ENCODE measurements at places on chromosomes 1 and 21.

GRCh38 chr1:220809187-220809550 lies 22.5 kb downstream of the MTARC1 start:
- DNase-seq: no peak

GRCh38 chr1:107264561-107264960 lies 123.7 kb downstream of the NTNG1 start:
- no peak for DNase-seq

GRCh38 chr21:26332867-26333266 lies 162.3 kb upstream of the APP start:
- no peak for DNase-seq

- DNase-seq: no peak
These were observed 201.7 kb downstream of the FGGY start for GRCh38 chr1:59498640-59499039.

DNA sequence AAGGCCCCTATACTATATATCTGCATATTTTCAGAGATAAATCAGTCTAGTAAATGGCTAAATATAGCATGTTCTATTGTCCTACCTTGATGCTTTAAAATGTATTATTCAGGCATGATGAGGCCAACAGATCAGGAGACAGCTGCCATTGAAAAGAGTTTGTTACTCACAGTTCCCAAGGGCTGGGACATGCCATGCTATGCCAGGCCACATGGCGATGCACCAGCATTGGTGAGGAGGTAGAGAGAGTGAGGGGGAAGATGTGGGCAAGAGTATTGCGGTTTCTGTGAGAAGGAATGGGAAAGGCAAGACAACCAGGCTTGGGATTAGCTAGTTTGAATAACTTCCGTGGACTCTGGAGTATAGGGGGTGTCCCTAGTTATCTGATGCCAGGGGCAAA lies 316.5 kb downstream of the DISC1 start:
- DNase-seq: no peak

- DNase-seq: no peak
These were observed 24.0 kb upstream of the QSOX1 start for GRCh38 chr1:180130651-180131050.

DNA sequence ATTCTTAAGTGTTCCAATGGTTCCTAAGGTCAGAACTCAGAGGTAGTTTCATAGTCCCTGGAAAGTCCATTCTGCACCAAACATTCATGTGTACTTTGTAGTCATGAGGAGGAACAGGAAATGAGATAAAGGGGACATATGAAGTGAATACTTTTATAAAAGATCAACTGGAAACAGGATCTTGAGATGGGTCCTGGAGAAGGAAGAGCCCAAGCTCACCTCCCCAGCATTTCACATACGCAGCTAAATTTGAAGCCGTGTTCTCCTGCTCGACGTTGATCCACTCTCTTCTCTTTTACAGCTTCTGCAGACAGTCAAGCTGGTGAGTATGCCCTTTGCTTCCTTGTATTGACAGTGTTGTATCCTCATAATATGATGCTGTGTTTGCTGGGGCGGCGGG lies 429 bp downstream of the FCGR2A start:
- no peak for DNase-seq

- no peak for DNase-seq
These were observed 34.1 kb upstream of the RUNX1 start for GRCh38 chr21:35083246-35083645.

GRCh38 chr1:209871006-209871405 lies 43.2 kb downstream of the UTP25 start:
- DNase-seq: no peak

DNA sequence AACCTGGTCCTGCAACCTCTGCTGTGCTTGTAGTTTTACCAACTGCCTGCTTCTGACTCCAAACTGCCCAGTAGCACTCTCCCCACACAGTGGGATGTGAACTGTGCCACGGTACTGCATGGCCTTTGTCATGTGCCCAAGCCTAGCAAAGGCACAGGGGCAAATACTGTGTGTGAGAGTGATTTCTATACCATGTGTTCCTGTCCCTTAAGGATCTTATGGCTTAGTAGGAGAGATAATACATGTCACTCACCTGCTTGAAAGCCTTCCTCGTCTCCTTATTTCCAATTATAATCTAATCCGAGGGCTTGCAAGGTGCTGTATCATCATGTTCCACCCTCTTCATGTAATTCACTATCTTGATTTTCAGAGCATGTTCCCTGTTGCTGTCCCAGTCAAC lies 51.3 kb downstream of the UBE4B start:
- DNase-seq: no peak

DNA sequence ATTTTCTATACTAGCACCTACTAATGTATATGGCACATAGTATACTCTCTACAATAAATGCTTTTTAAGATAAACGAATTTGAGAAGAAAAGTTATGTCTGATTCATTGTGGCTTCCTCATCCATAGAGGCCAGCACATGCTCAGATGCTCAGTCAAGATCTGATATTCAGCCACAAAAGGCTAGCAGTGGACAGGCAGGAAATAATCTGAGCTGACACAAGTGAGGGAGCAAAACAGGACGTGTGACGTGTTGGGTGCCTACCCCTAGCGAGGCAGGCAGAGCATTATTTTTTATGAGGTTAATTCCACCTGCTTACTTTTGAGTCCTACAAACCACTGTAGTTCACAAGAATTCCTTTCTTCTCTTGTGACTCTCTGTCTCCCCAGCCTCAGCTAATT lies 550.9 kb downstream of the SMYD3 start:
- DNase-seq: no peak

- DNase-seq: no peak
These were observed 812 bp downstream of the CACHD1 start for GRCh38 chr1:64470665-64471217.

DNA sequence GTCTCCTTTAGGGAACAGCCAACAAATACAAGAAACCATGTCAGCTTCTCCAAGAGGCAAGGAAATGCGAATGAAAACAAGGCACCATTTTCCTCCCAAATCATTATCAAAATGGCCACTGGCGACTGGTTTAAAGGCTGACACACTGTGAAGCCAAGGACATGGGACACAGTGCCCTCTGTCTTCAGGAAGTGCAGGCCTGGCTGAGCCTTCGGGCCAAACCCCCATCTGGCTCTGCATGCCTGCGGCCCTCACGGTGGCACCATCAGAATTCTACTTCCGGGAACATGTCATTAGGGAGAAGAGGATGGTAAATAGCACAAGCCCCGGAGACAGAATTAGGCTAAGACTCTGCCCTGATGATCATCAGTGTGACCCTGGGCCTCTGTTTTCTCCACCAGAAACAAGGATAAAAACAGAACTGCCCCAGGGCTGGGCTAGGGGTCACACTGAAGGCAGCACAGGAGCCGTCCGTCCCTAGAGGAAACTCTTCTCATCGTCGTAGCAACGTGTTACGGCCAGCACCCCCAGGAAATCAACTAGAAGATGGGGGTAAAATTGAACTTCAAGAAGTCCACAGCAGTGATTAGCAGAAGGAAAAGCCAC lies 103.5 kb downstream of the NPHP4 start:
- no peak for DNase-seq

GRCh38 chr1:160952129-160952510 lies 2.5 kb downstream of the ITLN2 start:
- DNase-seq: no peak

DNA sequence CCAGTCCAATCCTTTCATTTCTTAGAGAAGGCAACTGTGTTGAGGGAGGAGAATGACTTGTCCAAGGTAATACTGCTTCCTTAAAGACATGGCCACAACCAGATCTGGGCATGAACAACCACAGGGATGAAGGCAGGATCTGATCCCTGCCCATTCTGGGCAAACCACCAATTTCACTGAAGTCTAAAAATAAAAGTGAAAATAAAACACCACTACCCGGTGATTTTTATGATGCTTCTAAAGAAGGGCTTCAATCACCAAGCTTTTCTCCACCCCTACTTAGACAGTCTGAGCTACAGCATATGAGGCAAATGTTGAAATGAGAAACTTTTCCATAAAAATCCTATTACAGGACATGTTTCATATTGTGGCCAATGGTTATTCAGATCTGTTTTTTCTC lies 133.0 kb downstream of the PTPN14 start:
- no peak for DNase-seq

DNA sequence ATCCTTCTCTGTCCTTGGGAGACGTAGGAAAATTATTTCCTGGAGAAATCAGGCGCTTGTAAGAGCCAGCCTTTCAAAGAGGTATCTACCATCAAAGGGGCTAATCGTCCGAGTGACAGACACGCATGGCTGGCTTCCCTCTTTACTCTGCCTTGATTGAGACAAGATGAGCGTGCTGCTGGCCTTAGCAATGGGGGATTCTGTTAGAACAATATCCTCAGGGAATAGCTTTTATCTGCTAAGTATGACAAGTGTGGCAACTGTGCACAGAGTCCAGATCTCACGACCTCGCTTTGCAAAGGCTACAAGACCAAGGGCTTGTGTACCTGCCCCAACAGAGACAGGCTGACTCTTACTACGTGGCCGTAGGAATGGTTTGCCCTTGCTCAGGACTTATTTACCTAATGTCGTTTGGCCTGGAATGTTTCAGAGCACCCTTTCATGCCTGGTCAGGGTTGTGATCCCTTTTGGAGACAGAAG lies 417.1 kb downstream of the KIF26B start:
- no peak for DNase-seq

GRCh38 chr1:76425201-76426145 lies 350.9 kb downstream of the ST6GALNAC3 start:
- no peak for DNase-seq

DNA sequence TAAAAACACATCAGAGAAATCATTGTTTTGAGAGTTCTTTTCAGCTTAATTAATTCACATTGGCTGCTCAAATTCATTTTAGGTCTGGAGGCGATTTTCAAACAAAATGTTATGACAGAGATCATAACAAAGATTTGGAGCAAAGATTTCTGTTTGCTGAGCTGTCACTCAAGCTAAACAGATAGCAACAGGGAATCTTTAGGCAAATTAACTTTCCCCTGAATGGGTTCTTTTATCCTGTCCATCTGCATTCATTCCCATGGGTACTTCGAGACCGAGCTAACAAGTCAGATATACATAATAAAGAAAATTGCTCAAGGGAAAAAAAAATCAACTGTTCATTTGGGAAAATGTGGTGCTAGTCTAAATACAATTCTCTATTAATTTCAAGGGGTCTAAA lies 30.2 kb upstream of the CA6 start:
- DNase-seq: no peak

DNA sequence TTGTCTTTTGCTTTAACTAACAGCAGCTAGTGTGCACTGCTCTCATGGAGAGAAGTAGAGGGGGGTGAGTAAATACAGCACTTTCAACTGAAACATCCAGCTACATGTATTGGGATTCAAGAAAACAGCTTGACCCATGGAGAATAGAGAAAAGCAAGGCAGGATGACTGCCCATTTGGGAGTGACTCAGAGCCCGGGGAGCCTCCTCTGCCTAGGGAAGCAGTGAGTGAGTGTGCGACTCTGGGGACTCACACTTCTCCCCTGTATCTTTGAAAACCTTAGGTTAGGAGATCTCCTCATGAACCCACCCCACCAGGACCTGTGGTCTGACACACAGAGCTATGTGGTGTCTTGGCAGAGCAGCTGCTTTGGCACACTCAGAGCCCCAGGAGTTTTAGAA lies 82.0 kb upstream of the PTGFR start:
- DNase-seq: no peak

DNA sequence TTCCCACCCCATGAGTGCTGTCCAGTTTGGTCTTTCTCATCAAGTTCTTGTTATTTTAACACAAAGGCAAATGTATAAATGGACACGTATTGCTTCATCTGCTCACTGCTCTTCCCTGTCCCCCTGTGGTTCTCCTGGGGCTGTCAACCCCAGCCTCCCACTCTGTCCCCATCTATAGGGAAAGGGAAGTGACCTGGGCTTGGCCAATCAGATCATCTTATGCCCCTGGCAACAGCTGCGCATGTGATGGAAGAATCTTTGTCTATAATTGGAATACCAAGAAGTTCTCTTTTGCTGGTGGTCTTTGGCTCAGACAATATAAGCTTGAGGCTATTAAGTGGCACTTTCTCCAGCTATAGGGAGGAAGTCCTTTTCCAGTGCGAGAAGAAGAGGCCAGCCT lies 4.7 kb upstream of the CCSAP start:
- no peak for DNase-seq

GRCh38 chr1:157105988-157106812 lies 6.6 kb upstream of the ETV3L start:
- DNase-seq: no peak

DNA sequence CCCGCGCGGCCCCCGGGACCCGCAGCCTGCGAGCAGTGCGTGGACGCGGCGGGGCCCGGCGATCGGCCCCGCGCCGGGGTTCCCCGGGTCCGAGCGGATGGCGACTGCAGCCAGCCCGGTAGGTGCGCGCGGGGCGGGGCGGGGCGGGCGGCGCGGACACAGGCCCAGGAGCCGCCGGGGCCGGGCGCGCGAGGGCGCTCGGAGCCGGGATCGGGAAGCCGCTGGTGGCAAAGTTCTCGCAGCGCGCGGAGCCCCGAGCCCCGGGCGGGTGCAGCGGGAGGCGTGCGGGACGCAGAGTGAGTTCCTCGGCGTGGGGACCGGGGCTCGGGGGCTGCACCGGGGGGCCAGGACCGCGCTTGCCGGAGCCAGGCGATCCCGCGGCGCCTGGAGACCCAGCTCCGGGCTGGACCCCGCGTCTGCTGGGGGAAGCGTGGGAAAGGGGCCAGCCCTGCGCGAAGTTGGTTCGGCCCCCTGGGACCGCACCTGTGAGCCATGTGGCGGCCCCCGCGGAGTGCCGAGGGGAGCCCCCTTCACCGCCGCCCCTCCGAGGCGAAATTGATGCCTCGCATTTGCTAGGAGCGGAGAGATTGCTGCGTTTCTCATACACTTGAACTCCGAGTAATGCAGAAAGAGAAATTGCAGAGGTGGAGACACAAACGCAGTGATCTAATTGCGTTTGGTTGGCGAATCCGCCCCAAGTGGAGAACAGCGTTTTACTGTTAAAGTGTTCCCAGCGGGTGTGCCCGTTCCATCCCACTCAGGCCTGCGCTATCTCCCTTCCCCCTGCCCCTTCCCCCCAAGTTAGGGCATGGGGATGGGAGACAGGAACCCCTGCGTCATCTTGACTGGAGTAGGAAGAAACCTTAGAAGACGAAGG lies 228.9 kb upstream of the TMEM51 start:
- no peak for DNase-seq

- DNase-seq: no peak
These were observed 39.8 kb downstream of the LHX4 start for GRCh38 chr1:180269645-180270529.
